Iris pigment epithelial cell (primary cell): ENCODE measurements at places on chromosomes 5 and 9.

- no peak for DNase-seq
Measured at GRCh38 chr5:62689599-62690368, 111.2 kb downstream of the LRRC70 start.

DNA sequence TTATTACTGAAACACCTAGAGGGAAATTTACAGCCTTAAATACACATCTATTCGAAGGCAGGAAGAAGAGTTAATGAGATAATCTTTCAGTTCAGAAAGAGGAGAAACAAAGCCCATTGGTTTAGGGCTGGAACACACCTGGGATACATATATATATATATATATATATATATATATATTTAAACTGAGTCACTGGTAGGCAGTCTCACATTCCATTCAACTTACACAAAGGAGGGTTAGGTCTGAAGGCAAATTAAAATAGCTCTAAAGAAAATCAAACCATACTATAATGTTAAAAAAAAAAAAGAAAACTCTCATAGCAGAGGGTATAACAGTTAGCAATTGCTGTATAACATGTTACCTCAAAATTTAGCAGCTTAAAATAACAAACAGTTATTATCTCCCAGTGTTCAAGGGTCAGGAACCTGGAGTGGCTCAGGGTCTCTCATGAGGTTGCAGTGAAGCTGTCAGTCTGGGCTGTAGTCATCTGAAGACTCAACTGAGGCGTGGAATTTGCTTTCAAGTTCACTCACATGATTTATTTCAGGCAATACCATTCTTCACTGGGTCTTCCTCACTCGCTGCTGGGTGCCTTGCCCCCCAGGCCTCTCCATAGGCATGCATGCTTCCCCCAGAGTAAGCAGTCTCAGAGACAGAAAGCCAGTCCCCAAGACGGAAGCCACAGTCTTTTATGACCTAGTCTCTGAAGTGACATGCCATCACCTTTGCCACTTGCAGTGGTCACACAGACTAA is 332.8 kb downstream of the NSG2 start:
- no peak for DNase-seq

- DNase-seq = no peak
Measured at GRCh38 chr5:80759866-80760577, 105.2 kb upstream of the DHFR start.

DNA sequence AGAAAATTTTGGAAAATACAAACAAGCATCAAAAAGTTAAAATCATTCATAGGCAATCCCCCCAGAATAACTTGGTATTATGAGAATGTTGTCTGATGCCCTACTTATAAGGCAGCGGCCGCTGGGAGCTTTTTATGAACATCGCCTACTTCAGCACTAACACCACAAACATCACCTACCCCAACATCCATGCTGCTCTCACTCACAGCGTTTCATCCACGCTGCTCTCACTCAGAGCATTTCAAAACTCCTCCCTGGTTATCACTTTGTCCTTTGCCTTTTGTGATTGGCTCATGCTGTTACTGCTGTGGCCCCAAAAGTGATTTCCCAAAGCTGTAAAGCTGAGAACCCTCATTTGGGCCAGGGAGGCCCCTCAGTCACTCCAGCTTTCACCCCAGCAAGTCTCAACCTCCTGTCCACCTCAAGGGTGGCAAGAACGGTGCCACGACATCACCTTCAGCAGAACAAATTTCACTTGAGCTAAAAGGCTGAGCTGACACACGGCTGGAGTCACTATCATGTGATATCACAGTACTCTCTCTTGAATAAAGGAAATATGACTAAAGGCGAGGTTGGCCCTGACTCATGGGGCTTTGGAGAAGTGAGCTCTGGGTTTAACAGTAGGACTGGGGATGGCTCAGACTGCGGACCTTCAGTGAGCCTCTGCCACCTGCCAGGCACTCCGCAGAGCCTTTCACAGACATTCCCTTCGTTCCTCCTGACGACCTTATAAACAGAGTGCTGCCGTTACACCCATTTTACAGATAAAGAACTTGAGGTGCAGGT is 25.2 kb downstream of the SHC3 start:
- DNase-seq = peak; percentile 89
